Fibroblast of upper back skin (primary cell): ENCODE measurements at places on chromosomes 13 and 19.
A peak's percentile ranks its signal among the peaks of the same experiment; 100 is the strongest.

- no peak for DNase-seq
Observed at GRCh38 chr13:73339086-73339485, 280.3 kb downstream of the KLF5 start.

GRCh38 chr13:59566561-59566960 lies 597.2 kb downstream of the DIAPH3 start:
- no peak for DNase-seq

DNA sequence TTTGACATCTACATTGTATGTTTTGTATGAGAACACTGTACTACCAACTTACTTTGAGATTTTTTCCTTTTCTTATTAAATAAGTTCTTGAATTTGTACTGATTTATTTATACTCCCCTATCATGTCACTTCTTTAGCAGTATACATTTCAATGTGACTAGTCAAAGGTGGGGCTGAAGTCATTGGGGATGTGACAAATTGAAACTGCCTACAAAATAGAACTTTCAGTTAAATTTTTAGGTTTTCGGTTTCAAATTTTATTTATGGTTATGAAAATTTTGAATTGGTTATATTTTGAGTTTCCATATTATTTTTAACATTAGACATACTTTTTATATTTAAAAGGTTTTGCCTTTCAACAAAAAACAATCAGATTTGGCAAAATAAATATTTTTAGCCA lies 221.6 kb downstream of the NBEA start:
- no peak for DNase-seq

- no peak for DNase-seq
Observed at GRCh38 chr13:25319771-25320170, 18.3 kb downstream of the NUP58 start.

- DNase-seq: no peak
Observed at GRCh38 chr13:63449550-63449949, 2033.9 kb upstream of the PCDH20 start.

DNA sequence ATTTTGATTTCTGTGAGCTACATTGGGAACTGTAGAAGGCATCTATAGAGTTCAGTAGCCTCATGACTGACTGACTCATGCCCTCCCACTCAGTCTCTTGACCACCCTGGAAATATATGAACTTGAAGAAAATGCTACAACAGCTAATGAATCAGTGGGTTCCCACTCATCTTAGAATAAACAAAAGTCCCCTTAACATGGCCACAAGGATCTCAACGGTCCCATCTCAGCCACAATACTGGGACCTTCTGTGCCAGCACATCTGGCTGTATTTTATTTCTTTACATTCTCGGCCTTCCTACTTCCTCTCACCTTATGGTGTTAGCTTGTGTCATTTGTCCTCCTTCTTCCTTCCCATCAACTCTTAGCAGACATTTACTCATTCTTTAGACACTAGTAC lies 619.8 kb downstream of the DCT start:
- DNase-seq: peak; percentile 54

DNA sequence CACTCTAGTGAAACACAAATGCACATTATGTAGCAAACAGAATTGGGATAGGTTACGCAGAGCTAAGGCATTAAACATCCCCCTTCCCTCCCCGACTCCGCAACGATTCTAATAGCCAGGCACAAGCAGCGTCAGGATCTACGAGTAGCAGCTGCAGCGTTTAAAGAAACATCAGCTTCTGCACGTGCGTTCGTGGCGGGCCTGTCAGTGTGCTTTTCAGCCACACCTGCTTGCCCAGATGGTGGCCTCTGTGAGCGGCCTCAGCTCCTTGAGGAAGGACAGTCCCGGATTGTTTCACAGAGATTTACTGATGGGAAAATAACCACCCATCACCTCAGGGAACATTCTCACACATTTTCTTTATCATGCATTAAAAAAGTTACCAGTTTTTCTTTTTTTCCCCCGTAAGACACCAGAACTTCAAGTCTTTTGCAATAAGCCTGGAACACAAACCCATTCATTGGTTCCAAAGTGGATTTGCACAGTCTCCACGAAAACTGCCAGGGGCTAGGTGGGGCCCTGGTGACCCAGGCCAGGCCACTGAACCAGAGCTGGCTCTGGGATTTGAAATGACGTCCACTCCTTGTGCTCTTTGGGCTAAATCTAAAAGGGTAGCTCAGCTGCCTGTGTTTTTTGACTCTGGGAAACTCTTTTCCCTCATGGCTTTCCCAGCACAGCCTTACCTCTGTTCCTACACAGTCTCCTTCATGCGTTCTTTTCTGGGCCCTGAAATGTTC lies 325.5 kb downstream of the KCNRG start:
- DNase-seq: no peak

DNA sequence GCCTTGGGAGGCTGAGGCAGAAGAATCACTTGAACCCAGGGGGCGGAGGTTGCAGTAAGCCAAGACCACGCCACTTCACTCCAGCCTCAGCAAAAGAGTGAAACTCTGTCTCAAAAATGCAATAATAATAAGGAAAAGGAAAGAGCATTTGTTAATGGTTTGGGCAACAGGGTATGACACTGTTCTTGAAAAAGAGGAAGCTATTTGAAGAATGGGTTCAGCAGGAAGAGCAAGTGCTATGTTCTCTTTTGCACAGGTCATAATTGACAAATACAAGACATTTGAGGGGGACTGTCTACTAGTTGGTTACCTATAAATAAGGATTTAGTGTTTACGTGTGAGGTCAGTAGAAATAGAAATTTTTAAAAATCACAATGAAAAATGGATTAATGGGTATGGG lies 218.3 kb downstream of the DCT start:
- no peak for DNase-seq

DNA sequence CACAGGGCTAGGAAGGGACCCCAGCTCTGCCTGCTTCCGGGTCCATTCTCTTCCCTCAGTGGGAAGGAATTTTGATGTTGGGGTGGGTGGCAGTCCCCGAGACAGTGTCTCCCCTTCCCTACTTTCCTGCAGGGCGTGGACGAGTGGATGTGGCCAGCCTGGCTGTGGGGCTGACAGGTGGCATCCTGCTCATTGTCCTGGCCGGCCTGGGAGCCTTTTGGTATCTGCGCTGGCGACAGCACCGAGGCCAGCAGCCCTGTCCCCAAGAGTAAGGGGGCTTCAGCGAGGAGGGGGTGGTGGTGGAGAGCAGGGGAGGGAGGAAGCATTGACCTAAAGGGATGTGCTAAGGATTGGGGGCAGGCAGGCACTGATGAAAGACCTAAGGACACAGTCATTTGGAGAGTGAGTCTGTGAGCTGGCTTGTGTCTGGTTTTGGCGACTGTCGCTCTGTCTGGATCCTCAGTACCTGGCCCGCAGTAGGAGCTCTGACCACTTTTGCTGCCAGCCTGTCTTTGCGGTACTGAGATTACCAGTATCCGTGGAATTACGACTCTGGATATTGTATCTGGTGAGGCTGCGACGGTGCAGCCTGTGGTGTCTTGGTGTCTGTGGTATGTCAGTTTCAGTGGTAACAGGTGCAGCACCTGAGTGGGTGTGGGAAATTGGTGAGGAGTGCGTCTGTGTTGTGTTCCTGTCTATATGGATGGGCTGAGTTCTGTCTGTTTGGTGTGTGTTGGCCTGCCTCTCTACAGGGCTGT lies 2.4 kb upstream of the PRR12 start:
- DNase-seq: no peak

GRCh38 chr13:51444922-51445321 lies 7.9 kb downstream of the INTS6 start:
- DNase-seq: peak; percentile 58

- DNase-seq: no peak
Observed at GRCh38 chr19:31002518-31003244, 346.6 kb downstream of the TSHZ3 start.

GRCh38 chr19:18657590-18658365 lies 20.9 kb downstream of the KLHL26 start:
- DNase-seq: peak; percentile 57

DNA sequence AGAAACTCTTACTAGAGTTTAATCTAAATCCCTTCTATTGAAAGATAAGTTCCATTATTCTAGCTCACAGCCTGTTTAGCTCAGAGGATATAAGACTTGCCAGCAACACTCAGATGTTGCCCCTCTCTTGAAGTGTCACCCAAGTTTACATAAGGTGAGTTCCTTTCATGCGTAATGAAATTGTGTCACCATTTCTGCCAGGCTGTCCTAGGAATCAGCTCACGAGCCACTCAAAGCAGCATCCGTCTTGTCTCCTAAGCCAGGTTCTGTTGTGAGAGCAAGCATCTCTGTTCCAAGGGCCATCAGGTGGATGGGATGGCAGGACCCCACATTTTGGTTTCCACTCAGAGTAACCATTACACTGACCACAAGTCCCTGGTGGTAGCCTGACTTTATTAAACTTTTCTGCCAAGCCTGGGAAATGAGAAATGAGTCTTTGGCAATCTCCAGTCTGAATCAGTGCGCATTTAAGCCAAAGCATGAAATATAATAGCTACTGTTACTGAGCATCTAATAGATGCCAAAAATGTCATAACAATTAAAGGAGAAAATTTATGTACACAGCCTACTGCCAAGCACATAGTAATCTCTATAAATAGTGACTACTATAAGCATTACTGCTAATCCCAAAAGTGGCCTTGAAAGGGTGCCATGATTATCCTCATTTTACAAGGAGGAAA lies 179.6 kb upstream of the MIR17HG start:
- peak; percentile 46 for DNase-seq

DNA sequence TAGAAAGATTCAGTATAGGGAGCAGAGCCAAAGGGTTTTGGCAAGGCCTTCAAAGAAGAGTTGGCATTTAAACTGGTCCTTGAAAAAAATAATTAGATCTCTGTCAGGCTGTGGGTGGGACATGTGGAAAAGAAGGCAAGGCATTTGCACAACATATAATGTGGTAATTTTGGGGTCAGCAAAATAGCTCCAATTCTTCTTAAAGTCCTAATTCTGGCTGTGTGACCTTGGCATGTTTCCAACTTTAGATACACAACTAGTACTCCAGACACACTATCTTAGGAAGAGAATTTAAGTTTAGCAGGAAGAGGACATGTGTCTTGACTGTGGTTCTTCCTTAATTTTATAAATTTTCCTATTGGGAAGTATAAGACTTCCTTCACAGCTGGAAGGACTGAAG lies 206.3 kb downstream of the PCDH17 start:
- DNase-seq: no peak

GRCh38 chr13:50692396-50692915 lies 151.0 kb downstream of the DLEU7 start:
- DNase-seq: no peak

GRCh38 chr13:48579165-48579918 lies 46.5 kb upstream of the RCBTB2 start:
- DNase-seq: no peak

- DNase-seq: no peak
Observed at GRCh38 chr19:31092274-31092673, 257.0 kb downstream of the TSHZ3 start.

- DNase-seq: no peak
Observed at GRCh38 chr19:18488403-18488723, 33.5 kb downstream of the ELL start.

DNA sequence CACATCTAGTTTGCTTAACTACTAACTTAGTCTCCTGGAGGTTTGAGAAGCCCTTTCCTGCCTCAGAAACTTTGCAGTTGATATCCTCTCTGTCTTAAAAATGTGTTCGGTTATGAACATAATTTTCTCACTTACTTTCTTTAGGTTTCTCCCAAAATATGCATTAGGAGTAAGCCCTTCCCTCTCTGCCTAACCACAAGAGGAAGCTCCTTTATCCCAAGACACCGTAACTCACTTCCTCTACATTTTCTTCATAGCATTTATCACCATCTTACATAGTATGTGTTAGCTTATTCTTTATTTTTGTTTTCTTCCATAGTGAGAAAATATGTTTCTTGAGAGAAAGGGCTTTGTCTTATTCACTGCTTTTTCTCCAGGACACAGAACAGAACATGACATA lies 952.5 kb upstream of the ATXN8OS start:
- DNase-seq: no peak

- peak; percentile 13 for DNase-seq
Observed at GRCh38 chr19:42606660-42607351, 12.1 kb upstream of the CEACAM8 start.

DNA sequence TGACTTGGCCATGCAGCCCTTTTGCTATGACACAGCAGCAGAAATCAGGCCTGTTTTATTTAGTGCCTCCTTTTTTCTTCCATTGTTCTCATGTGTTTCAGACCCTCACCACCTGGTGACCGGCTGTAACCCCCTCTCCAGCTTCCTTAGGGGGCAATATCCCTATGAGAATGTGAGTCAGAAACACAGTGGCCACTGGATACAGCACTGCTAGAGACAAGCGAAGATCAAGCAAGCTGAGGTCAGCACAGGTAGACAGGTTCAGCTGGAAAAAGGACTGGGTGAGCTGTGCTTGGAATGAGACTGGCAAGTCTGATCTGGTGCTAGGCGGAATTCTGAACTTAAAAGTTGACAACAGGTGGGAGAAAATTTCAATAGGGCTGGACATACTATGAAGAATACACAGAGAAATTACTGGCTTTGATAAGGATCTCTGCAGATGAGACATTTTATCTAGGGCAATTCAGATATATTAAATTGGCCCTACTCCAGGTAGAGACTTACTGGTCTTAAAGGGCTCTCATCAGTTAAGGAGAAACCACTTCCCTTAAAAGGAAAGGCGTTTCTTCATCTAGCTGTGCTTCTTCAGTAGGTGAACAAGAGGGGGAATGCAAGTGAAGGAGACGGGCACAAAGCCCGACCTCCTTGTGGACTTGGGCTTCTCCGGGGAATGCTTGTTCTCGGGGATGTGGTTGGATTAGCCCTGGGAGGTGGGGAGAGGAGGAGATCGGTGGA lies 83.3 kb downstream of the ERCC5 start:
- DNase-seq: no peak

GRCh38 chr13:32645854-32646253 lies 59.6 kb downstream of the PDS5B start:
- DNase-seq: no peak

GRCh38 chr13:43662976-43663375 lies 123.8 kb downstream of the ENOX1 start:
- no peak for DNase-seq

DNA sequence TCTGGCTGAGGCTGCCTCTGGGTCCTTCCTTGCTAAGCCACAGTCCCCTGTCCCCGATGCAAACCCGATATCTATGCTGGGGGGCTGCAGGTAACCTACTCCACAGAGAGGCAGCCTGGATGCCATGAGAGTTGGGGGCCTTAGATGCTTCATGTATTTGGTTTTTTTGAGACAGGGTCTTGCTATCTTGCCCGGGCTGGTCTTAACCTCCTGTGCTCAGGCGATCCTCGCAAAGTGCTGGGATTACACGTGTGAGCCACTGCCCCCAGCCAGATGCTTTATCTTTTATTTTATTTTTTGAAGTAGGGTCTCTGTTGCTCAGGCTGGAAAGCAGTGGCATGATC lies 1.5 kb downstream of the ATCAY start:
- no peak for DNase-seq

GRCh38 chr19:50729894-50730293 lies 6.7 kb downstream of the CLEC11A start:
- DNase-seq: no peak

- DNase-seq: no peak
Observed at GRCh38 chr19:44863990-44864389, 17.9 kb downstream of the NECTIN2 start.
